ENCODE measurements at places on chromosomes 6 and 20.

GRCh38 chr6:63582579-63583231, 10.4 kb downstream of the LOC128125822 start:
- DNase-seq = no peak

- no peak for DNase-seq
Observed at GRCh38 chr6:88006557-88006956, 41.1 kb upstream of the SPACA1 start.

- DNase-seq = no peak
Observed at GRCh38 chr6:1832844-1833787, 223.4 kb downstream of the FOXC1 start.

GRCh38 chr6:117381749-117382148, 44.0 kb downstream of the ROS1 start:
- no peak for DNase-seq

DNA sequence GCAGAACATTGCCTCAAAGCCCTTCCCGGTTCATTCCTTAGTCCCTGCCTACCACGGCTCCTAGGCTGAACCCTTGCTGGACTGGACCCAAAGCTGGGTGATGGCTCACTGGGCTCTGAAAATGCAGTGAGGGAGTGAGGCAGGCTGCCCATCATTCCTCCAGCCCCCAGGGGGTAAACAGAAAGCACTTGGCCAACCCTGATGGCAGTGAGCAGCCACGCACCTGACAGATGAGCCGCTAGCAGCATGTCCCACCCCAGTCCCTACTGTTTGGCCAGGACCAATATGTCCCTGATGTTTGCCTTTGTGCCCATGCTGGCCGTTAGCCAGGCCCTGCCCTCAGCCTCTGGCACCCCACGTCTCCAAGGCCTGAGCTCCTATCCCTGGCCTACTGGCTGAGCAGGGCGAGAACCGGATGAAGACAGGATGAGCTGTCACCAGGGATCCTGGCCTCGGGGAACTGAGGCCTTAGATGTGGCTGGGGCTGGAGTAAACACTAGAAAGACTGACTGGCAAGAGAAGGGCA, 19.4 kb upstream of the BAK1 start:
- DNase-seq = no peak

- no peak for DNase-seq
Observed at GRCh38 chr6:148831531-148831930, 84.7 kb downstream of the UST start.

GRCh38 chr20:19048995-19049501, 163.4 kb upstream of the SLC24A3 start:
- DNase-seq = no peak

DNA sequence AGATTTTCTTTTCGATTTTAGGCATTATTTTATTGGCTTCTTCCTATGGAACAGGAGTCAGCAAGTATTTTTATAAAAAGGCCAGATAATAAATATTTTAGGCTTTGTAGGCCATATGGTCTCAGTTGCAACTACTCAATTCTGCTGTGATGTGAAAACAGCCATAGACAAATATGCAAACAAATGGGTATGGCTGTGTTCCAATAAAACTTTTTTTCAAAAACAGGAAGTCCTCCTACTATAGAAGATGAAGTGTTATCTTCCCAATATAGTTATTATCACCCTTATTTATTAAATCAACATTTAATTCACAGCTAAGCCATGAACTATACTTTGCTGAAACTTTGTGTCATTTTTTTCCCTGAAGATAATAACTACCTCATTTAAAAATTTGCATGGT, 57.2 kb downstream of the CHD6 start:
- DNase-seq = no peak

- DNase-seq = no peak
Observed at GRCh38 chr6:919500-919899, 226.6 kb upstream of the EXOC2 start.

- DNase-seq = no peak
Observed at GRCh38 chr6:165515963-165516624, 146.9 kb downstream of the PDE10A start.

DNA sequence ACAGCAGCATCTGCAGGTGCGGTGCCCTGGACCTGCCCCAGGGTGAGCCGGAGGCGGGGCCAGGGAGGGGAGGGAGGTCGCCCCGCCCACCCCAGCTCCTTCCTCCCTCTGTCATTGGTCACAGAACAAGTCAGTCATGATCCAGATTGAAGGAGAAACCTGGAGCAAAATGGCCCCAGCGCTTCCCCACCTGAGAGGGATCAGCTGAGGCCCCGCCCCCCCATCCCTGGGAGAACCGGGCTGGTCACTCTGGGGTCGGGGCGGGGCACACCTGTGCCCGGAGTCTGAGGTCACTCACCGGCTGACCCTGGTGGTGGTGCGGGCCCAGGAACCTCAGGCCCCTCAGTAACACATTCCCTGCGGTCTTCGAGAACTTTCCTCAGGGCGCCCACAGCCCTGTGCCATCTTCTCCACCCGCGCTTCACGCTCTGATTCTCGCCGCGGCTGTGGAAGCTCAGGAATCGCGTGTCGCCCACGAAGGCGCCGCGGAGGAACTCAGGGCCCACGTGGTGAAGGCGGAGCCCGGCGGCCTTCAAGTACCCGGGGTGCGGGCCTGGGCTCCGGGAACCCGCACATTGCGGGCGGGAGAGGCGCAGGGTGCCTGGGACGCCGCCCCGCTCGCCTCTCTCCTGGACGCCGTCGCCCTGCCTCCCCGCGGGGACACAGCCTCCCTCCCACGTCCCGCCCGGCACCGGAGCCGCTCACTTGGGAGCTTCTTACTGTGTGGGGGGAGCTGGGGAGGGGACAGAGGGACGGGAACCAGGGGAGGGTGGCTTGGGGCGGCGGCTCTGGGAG, 36.4 kb upstream of the HLA-C start:
- peak; percentile 42 for DNase-seq

DNA sequence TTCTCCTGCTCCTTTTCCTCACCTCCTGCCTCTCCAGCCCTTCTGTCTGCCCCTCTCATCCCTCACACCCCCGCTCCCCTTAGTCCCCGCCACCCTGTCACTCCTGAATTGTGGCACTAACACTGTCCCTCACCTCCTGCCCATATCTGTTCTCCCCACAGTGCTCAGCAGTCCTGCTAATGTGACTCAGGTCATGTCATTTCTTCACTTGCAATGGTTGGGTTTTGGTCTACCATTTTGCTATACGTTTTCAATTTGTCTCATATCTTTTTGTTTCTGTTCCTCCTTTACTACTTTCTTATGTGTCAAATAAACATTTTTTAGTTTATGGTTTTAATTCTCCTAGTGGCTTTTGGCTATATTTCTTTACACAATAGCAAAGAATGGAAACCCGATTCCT, 1.3 kb upstream of the HLA-B start:
- DNase-seq = no peak

GRCh38 chr20:22762576-22763256, 178.3 kb upstream of the FOXA2 start:
- no peak for DNase-seq

- no peak for DNase-seq
Observed at GRCh38 chr6:56959094-56959493, 4.2 kb downstream of the BEND6 start.

- no peak for DNase-seq
Observed at GRCh38 chr6:97322811-97323210, 39.8 kb upstream of the MMS22L start.

DNA sequence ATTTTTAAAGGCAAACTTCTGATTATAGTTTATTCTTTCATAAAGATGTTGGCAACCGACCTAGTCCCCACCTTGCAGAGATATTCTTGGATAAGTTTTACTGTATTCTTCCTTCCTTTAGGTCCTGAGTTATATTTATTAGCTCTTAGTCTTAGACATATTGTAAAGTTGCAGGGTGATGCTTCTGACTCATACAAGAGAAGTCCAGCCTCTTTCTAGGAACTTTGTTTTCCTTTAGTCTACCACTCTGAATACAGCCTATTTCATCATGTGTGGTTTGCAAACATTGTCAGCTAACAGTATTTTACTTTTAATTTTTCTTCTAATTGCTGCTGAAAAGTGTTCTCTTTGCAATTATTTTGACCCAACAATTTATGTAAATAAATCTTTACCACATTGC, 686.7 kb downstream of the COL12A1 start:
- no peak for DNase-seq

DNA sequence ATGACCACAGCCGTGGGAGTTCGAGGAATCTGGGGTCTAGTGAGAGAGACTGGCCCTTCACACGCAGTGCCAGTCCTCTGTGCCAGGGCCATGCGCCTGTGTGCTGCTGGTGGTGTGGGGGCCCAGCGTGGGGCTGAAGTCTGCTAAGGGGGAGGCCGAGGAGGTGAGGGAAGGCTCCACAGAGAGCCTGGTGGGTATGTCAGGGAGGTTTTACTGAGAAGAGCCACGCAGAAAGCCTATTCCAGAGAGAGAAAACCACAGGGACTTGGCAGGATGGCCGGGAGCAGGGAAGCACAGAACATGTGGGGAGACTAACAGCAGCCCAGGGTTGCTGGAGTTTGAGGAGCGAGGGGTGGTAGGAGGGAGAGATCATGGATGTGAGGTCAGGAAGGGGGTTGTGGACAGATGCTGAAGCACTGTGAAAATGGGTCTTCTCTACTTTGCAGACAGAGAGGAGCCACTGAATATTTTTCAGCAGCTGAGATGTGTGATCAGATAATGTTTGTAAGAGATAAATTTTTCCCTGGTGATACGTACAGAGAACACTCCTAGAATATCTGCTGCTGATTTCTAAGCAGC, 35.3 kb downstream of the DUSP22 start:
- no peak for DNase-seq

DNA sequence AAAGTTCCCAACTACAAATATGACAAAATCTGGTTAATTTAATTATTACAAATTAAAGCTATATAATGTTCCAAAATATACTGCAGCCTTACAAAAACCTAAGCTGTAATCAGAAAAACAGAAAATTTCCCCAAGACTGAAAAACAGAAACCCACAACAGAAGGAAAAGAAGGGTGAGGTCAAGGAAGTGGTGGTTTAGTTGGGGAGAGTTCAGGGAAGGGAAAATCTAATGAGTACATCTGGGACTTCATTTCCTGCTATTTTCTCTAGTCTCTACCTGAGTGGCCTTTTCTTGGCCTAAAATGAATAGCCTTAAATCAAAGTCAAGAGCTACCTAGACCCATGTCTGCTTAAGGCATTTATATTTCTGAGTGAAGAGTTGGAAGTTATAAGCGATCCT, 66.2 kb upstream of the BEND6 start:
- DNase-seq = no peak

- no peak for DNase-seq
Observed at GRCh38 chr6:231779-232178, 60.5 kb upstream of the DUSP22 start.

- DNase-seq = no peak
Observed at GRCh38 chr6:75752365-75752764, 3.3 kb downstream of the MYO6 start.

GRCh38 chr6:71031912-71032311, 75.1 kb upstream of the B3GAT2 start:
- no peak for DNase-seq

- DNase-seq = no peak
Observed at GRCh38 chr6:35318196-35319171, 20.9 kb downstream of the DEF6 start.

GRCh38 chr6:115863211-115863610, 197.5 kb downstream of the FRK start:
- no peak for DNase-seq

DNA sequence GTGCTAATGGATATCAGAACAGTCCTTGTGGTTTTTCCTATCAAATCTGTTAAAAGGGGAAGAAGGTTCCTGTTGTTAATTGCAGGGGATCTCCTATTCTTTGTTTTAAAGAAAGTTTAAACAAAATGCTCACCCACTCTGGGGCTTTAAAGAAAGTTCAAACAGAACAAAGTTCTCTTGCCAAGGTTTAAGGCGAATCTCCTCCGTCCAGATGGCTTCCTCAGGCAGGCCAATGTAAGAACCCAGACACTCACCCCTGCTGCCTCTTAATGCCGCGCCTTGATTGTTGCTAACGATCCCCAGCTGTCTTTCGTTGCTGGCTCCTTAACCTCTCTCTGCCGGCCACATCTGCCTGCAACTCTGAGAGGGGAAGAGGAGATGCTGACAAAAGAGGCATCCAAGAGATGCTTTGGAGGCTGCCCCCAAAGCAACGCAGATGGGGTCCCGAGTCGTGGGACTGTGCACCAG, 235.0 kb upstream of the PRDM1 start:
- no peak for DNase-seq

GRCh38 chr6:34585512-34586061, 29.5 kb upstream of the SPDEF start:
- DNase-seq = no peak

GRCh38 chr6:133100865-133101264, 140.3 kb upstream of the EYA4 start:
- no peak for DNase-seq

- no peak for DNase-seq
Observed at GRCh38 chr6:119902681-119903080, 553.1 kb upstream of the MAN1A1 start.

DNA sequence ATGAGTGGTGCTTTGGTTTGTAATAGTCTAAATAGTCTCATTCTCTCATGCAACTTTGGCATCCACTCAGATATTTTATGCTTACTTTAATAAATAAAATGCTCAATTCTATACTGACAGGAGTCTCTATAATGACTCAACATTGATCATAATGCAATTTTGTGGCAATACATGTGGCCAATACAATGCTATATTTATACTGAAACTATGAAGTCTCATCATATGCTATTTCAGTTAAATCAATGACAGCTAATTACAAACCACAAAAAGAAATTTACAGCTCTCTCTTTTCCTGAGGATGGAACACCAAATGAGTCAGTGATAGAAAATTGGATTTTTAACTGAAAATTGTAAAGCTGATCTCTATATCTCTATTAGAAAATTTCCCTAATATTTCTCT, 77.1 kb downstream of the WASF1 start:
- DNase-seq = no peak

GRCh38 chr20:42067174-42067573, 449.0 kb upstream of the CHD6 start:
- DNase-seq = no peak

- DNase-seq = no peak
Observed at GRCh38 chr6:163991321-163991720, 576.8 kb downstream of the QKI start.

Measured in CD4-positive, CD25-positive, alpha-beta regulatory T cell (primary cell).